ENCODE measurements at places on chromosomes 3 and 15.

GRCh38 chr3:14274612-14274936 is 96.0 kb downstream of the LSM3 start:
- DNase-seq, result no peak

DNA sequence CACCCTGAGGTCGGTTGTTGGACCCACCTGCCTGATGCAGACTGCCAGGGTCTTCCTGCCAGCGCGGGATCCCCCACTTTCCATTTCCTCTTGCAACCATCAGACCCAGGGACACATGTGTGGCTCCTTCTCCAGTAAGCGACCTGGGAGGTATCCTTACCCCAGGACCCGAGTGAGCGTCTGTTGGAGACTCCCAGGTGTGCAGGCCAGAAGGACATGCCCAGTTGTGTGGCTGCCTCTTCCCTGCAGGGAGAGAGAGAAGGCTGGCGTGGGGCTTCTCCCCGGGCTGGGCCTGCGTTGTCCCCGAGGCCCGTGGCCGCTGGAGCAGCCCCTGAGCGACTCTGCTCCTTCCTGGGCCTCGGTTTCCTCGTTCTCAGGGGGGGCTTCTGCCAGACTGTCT is 56.8 kb downstream of the APBA2 start:
- no peak for DNase-seq

DNA sequence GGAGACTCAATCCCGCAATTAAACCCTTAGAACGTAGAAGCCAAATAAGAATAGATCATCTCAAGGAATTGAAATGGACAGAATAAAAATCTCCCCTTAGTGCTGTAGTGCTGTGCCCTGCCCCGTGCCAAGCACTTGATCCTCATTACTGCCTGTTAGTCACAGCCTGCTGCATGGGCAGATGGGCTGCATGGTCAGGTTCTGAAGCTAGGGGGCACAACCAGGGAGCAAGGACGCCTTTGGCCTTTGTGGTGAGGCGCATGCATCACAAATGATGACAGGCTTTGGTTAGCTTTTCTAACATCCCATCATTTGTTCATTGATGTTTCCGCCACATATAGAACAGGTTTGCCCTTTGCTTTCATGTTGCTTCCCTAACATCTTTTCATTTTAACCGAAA is 336.3 kb upstream of the ADAMTS9 start:
- DNase-seq, result no peak

- DNase-seq, result no peak
Measured at GRCh38 chr15:40942878-40943277, 10.4 kb upstream of the CHAC1 start.

GRCh38 chr3:63060412-63060811 is 185.2 kb upstream of the CADPS start:
- DNase-seq, result no peak

- DNase-seq, result no peak
Measured at GRCh38 chr3:125967156-125967555, 1.8 kb upstream of the ROPN1B start.

DNA sequence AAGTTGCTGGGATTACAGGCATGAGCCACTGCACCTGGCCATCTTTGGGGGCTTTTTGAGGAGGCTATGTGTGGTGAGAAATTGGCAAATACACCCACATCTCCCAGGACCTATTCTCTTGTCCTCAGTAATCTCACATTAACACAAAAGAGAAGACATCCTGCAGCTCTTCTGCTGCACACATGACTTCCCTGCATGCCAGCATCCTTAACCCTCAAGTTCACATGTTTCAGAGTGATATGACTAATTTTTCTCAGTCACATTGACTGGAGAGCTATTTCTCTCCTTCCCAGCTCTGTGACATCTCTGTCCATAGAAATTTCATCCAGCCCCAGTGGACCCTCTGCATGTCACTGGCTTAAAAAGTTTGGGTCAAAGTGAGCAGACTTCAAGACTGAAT is 1.9 kb upstream of the SKIC8 start:
- no peak for DNase-seq

DNA sequence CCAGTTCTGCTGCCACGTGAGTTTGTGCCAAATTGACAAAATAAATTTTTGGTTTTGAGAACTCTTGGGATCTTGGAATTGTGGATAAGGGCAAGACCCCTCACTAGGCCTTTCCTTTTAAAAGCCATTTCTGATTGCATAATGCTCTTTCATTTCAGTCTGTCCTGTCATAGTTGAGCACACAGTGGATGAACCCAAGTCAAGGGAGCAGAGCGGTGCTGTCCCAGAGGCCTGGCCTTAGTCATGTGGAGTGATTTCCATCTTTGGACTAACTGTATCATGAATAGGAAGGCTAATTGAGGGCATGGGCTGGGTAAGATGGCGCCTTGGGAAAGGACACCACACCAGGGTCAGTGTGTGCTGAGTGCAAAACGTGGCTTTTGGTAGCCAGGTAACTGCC is 304.0 kb downstream of the UACA start:
- DNase-seq, result no peak

DNA sequence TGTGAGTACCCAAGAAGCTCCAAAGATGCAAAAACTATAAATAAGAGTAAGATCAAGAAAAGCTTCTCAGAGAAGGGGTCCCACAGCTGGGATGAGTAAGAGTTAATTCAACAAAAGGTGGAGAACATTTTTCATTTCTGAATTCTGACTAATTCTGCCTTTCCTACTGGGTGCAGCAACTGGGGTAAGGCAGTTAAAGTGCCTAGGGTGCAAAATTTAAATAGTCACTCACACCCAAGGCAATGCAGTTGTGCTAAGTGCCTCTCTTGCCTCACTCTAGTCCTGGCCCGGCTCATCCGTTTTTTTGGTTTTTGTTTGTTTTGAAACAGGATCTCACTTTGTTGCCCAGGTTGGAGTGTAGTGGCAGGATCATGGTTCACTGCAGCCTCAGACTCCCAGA is 240.2 kb downstream of the TP63 start:
- no peak for DNase-seq

GRCh38 chr3:54865316-54865715 is 62.5 kb downstream of the LRTM1 start:
- DNase-seq, result no peak

- no peak for DNase-seq
Measured at GRCh38 chr3:181699171-181699903, 12.4 kb upstream of the SOX2 start.

DNA sequence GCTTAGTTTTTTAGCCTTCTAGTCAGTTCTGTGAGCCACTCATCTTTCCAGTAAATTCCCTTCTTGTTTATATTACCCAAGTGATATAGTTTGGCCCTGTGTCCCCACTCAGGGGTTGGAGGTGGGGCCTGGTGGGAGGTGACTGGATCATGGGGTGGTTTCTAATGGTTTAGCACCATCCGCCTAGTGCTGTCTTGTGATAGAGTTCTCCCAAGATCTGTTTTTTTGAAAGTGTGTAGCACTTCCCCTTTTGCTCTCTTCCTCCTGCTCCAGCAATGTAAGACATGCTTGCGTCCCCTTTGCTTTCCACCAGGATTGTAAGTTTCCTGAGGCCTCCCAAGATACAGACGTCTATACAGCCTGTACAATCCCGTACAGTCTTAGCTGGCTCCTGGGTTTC is 53.7 kb upstream of the INO80 start:
- DNase-seq, result no peak
